Stimulated activated CD4-positive, alpha-beta T cell treated with anti-CD3 and anti-CD28 coated beads, Interleukin-15, amount 100 ng/mL, for 1 hour (primary cell): ENCODE measurements at places on chromosomes 11 and 22.

DNA sequence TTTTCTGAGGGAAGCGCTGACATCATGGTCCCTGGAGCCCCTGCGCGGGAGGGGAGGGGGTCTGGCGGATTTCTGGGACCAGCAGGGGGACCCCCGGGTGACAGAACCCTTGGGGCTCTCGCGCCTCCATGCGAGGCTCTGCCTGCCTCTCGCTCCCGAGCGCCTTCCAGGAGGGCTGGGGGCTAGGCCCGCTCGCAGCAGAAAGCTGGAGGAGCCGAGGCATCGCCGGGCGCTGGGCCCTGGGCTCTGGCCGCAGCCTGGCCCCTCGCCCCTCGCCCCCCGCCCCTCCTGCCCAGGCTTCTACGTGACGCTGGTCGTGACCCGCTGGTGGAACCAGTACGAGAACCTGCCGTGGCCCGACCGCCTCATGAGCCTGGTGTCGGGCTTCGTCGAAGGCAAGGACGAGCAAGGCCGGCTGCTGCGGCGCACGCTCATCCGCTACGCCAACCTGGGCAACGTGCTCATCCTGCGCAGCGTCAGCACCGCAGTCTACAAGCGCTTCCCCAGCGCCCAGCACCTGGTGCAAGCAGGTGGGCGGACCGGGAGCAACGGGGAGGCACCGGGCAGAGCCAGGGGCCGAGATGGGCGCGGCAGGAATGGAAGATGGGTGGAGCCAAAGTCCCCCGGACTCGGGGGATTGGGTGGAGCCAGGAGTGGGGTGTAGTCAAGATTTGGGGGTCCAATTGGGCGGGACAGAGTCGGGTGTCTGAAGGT, 5.4 kb downstream of the BEST1 start:
- no peak for DNase-seq

DNA sequence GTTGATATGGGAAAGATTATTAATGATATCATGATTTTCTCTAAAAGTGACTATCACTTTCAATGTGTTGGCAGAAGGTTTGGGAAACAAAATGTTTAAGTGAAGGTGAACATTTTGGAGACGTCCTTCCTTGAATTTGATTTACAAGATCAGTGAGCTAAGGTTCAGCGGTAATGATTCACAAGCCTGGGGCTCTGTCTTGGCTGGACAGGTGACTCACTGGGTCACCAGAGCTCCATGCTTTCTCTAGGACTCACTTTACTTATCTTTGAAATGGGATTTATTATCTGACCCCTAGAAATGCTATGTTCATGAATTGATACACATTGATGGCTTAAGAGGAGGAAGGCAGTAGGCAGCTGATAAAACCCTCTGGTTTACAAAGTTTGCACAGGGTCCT, 437.5 kb downstream of the NTM start:
- no peak for DNase-seq

DNA sequence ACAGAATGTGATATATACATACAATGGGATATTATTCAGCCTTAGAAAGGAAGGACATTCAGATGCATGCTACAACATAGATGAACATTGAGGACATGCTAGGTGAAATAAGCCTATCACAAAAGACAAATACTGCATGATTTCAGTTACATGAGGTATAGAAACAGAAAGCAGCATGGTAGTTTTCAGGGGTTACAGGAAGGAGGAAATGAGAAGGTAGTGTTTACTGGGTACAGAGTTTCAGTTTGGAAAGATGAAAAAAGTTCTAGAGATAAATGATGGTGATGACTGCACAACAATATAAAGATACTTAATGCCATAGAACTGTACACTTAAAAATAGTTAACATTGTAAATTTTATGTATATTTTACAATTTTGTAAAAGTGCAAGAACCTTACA, 266.7 kb upstream of the C11orf87 start:
- DNase-seq, result no peak

DNA sequence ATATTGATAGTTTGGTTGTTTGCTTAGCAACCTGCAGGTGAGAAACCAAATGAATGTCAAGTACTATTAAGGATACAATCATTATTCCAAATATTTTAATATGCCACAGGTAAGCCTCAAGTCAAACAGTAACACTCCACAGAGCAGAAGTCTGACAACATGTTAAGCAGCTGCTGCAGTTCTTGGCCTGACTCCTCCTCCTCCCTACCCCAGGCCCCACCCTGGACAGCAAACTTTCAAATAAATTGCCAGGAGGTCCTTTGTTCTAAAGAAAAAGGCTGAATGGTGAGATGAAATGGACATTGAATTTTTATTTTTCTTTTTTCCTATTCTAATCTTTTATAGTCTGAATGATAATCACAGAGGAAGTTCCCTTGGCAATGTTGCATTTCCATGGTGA, 260.0 kb upstream of the POU2AF2 start:
- DNase-seq, result no peak

DNA sequence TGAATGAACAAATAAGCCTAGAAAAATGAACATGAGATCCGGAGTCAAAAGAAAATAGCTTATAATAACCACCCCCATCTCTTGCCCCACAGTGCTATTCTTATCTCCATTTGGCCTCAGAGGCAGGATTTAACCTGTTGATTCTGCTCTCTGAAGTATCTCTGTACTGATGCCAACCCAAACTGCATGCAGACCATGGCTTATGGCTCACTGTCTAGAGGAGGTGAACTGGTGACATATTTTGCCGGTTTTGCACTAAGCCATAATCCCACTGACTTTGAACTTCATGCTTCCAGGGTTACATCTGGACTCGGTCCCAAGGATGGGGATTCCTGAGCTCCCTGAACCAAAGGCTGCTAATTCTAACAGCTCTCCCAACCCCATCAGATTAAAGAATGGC, 397.1 kb downstream of the TENM4 start:
- no peak for DNase-seq

DNA sequence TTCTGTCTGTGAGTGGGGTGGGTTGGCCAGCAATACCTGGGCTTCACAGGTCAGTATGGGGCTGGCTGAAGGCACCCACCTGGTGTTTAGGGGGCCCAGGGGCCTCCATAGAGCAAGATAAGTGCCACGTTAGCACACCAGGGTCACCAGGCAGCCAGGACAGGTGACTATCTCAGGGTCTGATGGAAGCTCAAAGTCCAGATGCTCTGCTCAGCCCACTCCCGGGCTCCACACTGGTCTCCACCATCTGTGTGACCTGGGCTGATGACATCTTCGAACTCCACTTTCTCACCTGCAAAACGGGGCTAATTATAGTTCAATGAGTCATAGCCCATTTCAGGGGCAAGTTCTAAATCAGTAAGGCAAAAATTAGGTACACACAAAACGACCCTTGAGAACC, 39.4 kb upstream of the PRDM11 start:
- DNase-seq, result no peak

DNA sequence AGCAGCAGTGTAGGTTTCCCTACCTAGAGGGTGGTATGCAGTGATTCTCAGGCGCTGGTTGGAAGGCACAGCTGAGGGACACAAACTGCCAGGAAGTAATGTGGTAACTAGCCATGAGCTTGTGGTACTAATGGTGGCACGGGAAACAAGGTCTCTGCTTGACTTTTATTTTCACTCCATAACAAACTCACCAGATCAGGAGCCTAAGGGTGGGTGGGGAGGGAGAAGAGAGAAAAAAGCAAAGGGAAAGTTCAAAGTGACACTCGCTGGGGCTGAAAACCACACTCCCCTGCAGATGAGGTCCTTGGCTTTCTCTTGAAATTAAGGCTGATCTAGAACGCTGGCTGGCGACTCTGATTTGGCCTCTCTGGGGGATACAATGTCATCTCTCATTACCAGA, 22.0 kb downstream of the TRAF6 start:
- DNase-seq, result no peak

- DNase-seq, result no peak
Measured at GRCh38 chr11:112477581-112478317, 217.1 kb upstream of the PLET1 start.

GRCh38 chr11:80331694-80332093, 890.9 kb upstream of the TENM4 start:
- no peak for DNase-seq

DNA sequence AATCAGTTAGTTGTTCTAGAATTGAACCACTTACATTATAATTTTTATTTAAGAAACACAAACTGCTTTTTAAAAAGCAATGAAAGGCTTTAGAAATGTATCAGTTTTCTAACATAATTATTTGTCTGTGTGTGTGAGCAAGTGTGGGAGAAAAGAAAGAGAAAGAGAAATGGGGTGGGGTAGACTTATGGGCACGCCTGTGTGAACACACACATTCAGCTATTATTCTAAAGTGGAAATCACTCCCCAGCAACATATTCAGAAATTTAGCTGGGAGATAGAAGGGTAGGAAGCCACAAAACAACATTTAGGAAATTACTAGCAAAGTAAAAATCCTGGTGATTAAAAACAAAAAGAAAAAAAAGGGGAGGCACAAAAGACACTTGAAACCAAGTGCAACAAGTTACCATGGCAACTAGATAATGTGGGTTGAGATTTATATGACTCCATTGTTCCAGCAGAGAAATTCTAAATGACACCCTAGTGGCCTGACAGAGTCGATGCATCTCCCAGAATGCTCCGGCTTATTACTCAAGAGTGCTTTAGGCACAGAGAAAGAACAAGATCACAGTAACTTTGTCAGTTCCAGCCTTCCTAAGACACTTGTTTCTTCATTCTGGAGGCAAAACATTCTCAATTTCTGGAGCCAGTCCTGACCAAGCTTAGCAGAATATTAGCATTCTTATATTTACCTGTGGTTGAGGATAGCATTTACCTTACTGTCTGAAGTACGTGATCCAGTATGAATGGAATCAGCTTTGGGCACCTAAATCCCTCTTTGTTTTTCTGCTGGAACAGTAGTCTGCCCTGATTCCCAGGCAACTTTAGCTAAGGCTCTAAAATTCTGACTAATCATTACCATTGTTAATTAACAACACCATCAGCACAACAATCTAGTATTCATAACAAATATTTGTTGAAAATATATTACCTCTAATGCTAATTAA, 444.4 kb downstream of the DLG2 start:
- DNase-seq, result no peak

- no peak for DNase-seq
Measured at GRCh38 chr11:76782531-76783293, 444 bp upstream of the TSKU start.

DNA sequence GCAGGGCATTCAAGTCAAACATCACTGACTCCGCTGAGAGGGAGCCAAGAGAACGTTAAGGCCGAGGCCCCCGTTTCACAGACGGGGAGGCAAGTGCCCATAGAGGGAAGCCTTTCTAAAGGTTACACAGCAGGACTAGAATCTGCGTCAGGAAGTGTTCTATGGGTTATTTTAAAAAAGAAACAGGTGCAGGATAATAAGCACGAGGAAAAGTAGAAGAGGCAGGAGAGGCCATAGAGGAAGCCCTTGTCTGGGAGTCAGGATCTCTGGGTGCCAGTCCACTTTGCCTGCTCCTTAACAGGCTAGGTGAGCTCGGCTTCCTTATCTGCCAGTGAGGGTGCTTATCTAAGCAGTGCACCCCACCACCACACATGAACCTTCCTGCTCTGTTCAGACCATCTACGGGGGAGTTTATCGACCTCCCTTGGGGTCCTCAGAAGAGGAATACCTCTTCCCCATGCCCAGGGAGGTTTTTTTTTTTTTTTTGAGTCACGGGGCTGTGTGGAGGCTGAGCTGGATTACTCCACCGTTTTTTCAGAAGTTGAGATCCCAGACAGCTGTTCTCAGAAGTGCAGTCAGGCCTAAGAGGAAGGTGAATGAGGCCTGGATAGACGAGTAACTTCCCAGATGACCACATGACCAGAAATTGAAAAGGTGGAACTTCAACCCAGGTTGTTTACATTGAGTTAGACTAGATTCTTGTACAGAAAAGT, 1.2 kb upstream of the FCHSD2 start:
- DNase-seq, result no peak

DNA sequence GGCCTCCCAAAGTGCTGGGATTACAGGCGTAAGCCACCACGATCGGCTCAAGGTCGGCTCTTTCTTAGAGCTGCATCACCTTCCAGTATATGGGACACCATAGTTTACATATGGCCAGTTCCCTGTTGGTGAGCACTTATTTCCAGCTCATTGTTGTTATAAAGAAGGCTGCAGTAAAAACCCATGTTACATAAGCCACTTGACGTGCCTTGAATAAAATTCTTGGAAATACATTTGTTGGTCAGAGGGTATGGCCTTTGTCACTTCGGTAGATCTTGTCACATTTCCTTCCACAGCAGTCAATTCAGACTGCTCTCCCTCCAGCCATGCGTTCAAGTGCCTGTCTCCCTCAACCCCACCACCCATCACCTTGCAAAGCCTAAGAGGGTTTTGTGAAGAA, 92.9 kb downstream of the PRR5L start:
- no peak for DNase-seq

DNA sequence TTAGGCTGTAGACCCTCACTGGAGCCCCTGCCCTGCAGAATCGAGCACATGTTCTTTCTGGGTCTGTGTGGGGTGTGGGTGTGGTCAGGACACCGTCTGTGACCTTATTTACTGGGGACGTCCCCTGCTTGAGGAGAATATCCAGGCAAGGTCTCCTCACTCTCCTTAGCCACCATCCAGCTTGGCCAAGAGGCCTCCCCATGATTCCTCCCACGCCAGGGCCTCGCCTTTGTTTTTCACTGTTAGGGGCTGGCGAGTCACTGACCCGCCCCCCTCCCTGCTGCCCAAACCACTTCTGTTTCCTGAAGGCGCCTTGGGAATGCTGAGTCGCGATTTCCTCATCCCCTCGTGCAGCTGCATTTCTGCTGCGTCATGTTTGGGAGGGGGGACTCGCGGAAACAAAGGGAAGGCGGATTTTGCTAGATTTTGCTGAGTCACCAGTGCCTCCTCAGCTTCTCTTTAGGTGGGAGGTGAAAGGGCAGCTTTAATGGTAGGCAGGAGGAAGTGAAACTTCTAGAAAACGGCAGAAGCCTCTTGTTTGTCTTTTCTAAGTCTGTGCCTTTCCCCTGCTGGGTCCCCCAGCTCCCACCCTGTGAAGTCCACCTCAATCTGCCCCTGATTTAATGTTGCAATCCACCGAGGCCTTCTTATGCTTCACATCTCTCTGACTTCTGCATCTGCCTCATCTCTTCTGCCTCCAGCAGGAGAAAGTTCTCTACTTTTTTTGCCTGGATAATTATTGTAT, 4.0 kb upstream of the HMOX1 start:
- no peak for DNase-seq

DNA sequence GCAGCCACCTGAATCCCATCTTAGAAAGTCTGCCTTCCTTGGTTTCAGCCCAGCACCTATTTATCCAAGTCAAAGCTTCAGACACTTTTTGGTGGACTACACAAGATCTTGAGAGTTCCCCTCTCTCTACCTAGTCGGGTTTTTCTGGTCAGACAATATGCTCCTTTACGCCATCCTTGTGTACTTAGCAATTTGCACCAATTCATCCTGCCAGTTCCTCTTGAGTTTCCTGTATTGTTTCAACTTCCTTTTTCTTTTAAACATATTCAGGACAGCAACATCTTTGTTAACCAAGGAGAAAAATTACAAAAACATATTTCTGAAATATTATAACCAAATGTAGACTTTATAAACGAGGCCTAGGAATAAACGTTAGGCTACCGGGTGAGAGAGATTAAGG, 368.2 kb upstream of the CADM1 start:
- DNase-seq, result no peak

- no peak for DNase-seq
Measured at GRCh38 chr22:20601308-20601707, 93.9 kb downstream of the MED15 start.

- no peak for DNase-seq
Measured at GRCh38 chr11:126392633-126393013, 37.1 kb downstream of the ST3GAL4 start.
